ENCODE measurements at places on chromosomes 5 and 9. TPM values are rescaled to one million over a fixed set of nuclear protein-coding genes. Genes with fewer than 3 reads are reported as not detected.

The SLC46A2 gene
- total RNA-seq: not detected

The FUT7 gene
- total RNA-seq: 0.08 TPM

The KYAT1 gene
- 10.7 TPM for total RNA-seq

DNA sequence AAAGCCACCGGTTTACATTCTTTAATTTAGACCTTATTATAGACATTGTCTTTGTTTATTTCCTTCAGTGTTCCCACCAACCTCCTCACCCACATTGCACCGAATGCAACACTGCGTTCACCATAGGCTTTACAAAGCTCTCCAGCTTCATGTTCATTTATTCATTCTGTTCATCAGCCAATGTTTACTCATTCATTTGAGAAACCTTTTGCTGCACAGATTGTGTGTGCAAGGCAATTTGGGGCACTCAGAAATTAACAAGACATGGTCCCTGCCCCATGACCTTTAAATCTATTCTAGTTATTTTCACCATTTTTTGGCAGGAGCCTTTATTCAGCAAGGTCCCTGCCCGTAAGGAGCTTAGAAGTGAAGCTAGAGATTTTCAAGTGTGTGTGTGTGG lies 70.9 kb upstream of the RARS1 start:
- ATAC-seq: no peak

- no peak for ATAC-seq
Observed at GRCh38 chr9:103186959-103187358, 191.8 kb downstream of the CYLC2 start.
